ENCODE measurements at places on chromosomes 5 and 9.
A peak's percentile ranks its signal among the peaks of the same experiment; 100 is the strongest.

DNA sequence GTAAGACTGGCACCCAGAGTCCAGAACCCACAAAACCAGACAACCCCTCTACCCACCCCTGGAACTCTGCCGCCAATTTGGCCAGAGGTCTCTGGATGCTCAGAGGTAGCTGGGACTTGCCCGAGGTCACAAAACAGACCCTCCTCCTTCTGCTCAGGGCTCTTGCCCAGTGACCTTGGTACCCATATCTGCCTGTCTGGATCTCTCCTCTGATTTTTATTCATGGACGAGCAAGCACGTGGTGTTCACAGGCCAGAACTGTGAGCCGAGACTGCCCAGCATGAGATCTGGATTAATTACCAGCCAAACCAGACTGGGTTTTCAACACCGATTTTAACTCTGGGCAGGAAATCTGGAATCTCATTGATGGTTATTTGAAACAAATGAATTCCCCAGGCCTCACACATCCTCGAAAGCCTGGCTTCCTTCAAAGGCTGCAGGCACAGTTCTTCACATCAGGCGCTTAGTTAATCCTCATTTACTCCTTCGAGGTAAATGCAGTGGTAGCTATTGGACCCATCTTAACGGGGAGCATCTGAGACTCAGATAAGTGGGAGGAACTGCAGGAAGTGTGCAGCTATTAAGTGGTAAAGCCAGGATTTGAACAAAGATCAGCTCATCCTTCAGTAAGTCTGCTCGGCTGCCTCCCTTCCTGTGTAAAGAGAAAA is 21.4 kb downstream of the COL27A1 start:
- DNase-seq, result no peak

GRCh38 chr5:146699138-146699537 is 179.4 kb downstream of the PPP2R2B start:
- no peak for DNase-seq

DNA sequence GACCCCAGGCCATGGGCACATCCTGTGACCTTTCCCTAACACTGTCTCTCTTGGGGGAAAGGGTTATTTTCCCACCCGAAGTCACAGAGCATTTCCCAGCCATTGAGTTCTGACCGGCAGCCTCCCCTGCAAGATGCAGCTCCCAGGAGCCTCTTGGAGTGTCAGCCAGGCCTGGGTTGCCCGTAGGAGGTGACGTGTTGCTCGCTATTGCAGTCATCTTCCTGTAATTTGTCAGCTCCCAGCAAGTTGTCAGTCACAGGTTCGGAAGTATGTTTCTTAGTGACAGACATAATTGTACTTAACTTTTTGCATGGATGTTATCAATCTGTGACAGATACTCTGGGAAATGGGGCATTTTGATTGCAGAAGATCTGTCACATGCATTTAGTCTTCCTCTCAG is 74.5 kb downstream of the MVB12B start:
- DNase-seq, result no peak

GRCh38 chr9:24820196-24820595 is 274.5 kb upstream of the IZUMO3 start:
- DNase-seq, result no peak

DNA sequence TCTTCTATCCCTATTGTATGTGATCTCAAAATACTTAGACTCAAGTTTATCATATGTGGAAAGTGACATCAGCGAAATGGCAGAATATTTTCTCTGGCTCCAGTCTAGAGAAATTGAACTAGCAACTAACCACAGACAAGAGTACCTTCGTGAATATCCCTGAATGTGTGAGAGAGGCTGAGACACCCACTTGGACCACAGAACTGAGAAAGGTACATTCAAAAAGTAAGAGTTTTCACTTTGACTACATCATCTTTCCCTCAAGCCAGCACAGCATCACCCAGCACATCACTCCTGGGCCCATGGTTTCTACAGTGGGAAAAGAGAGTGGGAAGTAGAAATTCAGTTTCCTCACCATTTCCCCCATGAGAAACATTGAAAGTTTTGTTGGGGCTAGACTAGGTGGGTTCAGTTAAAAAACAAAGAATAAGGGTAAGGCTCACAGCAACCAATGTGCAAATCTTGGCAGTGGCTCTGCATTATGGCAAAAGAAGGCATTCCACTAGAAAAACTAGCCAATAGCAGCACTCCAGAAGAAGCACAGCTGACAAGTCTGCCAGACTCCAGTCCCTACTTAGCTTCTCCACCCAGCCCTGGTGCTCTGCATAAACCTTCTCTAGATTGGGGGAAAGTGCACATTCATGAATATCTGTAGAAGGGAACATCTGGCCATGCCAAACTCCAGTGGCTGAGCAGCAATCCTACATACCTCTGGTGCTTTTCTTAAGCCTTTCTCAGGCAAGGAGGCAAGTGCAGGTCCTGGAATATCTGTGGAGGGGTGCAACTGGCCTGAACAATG is 225.6 kb upstream of the VLDLR start:
- no peak for DNase-seq

DNA sequence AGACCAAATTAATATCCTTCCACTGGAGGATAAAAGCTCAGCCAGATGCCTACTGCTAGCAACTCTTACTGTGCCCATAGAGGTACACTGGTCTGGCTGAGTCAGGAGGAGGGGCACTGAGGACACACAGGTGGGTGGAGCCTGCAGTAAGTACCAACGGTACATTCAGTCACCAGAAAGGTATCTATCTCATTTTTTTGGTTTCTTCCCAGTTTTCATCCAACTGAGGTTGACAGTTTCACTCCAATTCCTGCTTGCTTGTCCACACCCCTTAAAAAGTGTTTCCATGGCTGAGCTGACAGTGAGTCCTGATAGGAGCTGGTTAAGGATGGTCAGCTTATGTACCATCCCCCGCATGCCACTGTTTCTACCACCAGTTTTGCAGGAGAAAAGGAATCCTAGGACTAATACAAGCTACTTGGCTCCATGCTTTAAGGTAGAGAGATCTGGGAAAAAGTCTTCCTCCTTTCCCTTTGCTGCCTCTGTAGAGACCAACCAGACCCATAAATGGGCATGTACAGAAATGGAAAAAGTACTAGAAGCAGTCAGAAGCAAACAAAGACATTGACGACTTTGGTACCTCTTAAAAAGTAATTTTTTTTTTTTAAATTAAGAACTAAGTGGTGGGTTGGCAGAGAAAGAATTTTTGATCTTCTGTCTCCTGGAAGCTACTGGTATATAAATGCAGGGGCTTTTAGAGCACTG is 3.2 kb downstream of the ELL2 start:
- DNase-seq, result no peak

DNA sequence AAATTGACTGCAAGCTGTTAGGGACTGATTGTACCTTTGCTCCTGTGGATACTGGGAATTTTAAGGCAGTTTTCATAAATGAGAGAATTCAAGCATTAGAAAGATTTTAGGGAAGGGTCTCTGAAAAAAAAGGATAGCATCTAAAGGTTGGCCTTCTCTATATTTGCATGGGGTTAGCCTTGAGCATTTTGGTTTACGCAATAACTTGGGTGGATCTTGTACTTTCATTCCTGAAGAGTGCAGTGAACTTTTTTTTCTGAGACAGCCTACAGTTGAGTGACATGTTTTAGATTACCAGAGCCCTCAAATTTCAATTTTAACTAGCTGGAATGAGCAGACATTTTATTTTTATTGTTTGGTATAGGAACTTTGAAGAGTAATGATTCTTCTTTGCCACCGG is 91.6 kb upstream of the NR3C1 start:
- DNase-seq, result no peak

GRCh38 chr9:136991993-136992818 is at the start of gene PAXX:
TSS of gene PAXX (plus strand) at chr9:136992422. CDS start at chr9:136992444, 22 bp downstream.
- peak; percentile 90 for DNase-seq

DNA sequence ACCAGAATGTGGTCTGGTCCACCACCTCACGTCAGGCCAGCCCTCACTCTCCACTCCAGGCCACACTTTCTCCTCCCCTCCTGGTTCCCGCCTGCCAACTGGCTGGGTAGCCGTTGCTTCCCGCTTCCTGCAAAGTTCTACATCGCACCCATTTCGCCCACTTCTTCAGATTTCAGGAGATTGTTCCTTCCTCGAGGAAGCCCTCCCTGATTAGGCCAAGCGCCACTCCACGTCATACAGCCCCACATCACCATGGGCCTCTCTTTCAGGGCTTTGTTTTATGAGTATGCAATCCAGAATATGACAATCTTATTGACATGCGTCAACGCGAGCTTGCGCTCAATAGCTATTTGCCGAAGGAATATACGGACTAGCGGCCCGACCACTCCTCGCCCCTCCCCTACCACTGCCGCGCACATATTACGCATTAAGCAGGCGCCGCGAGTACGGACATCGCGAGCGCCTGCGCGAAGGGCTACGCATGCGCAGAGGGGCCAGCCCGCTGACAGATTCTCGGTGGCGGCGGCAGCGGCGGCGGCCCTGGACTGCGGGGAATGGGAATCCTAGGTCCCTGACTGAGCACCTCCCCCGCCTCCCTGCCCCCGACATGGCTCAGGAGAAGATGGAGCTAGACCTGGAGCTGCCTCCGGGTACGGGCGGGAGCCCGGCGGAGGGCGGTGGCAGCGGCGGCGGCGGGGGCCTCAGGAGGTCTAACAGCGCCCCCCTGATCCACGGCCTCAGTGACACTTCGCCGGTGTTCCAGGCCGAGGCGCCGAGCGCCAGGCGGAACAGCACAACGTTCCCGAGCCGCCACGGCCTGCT is 74.7 kb downstream of the PIP5K1B start:
- DNase-seq, result peak; percentile 89

DNA sequence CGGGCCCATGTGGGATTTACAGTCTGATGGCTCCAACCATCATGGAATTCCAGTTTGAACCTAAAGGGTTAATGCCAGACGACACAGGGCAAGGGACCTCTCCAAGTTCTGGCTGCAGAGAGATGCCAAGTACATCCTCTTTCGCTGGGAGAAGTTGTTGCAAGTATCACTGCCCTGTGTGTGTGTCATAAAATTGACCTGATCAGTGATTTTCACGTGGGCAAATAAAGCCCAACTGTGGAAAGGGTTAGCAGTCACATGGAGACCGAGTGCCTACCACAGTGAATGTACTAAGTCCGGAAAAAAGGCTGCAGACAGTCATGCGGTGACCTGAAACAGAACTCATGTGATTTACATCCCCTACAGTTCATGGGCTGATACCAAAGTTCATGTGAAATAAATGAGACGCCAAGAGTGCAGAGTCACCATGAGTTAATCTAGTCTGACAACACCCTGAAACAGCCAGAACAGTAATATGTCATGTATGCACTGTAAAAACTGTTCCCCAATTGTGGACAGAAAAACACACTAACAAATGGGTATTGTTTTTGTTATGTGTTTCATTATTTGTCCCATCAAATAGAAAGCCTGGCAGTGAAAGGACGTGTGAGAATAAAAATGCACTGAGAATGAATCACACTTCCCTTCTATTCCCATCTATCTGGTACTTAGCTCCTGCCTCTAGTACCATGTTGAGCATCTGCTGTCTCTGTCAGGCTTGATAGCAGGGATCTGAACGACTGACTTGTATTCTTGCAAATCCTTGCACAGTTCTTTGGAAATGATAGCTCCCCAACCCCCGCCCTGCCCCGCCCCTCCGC is 115.7 kb downstream of the SUSD1 start:
- DNase-seq, result no peak

DNA sequence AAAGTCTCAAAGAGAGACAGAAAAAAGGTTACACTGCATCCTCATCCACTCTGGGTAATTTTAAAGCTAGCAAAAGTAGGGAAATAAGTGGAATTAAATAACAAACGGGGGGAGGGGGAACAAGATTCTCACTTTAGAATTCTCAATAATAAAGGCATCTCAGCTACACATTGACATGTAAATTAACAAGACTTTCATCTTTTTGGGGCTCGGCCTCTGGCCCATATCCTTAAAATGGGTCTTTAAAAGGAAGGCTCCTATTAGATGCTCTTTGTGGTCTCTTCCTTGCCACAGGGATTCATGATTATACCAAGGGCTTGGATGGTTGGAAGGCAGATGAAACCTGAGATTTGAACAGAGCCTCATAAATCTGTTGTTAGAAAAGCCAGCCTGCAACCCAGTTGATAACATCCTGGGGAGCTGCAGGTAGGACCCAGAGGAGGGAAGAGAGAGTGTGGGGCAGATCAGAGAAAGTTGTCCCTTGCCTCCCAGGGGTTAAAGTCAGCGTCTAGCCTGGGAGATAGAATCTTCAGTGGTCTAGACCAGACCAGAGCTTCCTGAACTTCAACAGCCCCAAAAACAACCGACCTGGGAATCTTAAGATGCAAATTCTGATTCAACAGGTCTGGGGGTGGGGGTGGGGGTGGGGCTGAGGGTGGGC is 135.9 kb downstream of the GCNT1 start:
- no peak for DNase-seq

- no peak for DNase-seq
Observed at GRCh38 chr9:11356067-11356466, 743.3 kb upstream of the PTPRD start.

DNA sequence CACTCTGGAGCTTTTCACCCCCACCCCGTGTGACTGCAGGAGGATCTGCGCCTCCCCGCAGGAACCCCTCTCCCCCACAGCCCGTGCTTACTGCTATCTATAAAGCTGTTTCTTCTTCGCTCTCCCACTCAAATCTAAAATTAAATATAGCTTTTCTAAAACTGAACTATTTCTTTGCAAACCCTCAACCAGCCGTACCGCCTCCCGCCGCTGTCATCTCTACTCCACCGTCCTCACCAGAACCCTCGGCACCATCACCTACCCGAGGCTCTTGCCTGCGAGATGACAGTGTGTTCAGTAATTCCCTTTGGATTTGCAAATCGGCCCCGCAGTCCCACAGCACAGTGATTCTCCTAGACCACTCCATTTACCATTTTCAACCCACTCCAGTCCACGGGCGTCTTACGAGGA is 13.6 kb downstream of the LPCAT1 start:
- DNase-seq, result no peak

DNA sequence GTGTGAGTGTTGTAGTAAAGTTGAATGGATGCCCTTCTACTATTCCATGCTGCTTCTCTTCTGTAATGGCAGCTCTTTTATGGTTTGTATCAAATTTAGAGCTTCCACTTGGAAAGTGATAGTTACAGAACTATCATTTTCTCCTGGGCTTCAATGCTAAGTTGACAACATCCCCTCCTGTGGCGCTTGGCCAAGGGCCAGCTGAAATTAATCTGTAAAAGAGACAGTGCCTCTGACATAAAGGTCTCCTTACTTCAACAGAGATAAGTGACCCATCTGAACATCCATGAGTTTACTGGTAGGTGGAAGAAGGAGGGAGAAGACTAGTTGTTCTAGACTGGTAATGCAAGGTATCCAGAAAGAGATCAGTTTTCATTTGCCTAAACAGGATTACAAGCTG is 39.7 kb downstream of the CHSY3 start:
- no peak for DNase-seq

DNA sequence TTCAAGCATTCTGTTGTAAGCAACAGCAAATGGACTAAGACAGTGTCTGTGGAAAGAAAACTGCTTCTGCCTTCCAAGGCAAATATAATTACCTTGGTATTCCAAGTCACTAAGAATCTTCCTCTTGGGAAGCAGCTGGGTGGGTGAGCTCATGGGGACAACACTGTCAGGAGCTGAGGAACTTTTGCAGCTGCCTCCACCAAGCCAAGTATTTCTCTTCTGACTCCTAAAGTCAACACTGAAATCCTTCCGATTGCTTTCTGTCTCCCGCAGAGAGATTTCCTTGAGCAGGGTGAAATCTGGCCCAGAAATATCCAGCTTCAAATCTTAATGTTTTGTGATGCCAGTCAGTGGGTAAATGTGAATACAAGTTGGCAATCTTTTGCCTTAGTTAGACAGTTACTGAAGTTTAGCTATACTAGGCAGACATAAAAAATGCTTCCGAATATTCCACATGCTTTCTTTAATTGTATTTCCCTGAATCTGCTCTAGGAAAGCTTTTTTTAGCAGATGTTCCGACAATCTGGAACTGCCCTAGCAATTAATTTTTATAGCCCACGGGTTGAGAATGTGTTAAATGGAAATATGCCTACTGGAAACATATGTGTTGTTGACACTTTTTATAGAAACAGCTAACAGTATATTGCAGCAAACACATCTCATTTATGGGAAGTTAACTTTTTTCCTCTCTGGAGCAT is 369.9 kb upstream of the DAB2 start:
- DNase-seq, result no peak

Data from stimulated activated CD4-positive, alpha-beta T cell treated with anti-CD3 and anti-CD28 coated beads, Interleukin-1b, Interleukin-23, amount 100 ng/mL, for 1 hour (primary cell).